ENCODE measurements at places on chromosomes 16 and 17. TPM values are rescaled to one million over a fixed set of nuclear protein-coding genes. Genes with fewer than 3 reads are reported as not detected.

Gene NUP93
- 191 TPM for total RNA-seq

DNA sequence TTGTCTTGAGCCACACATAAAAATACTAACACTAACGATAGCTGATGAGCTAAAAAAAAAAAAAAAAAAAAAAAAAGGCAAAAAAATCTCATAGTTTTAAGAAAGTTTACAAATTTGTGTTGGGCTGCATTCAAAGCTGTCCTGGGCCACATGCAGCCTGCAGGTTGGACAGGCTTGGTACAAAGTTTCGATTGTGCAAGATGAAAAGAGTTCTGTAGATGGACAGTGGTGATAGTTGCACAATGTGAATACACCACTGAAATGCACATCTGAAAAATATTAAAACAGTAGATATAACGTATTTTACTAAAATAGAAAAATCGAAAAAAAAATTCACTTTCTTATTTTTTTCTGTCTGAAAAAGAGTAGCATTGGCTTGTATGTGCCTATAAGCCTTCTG is 42.9 kb downstream of the AMFR start:
- DNase-seq, result no peak
- H3K4me3 ChIP-seq, result no peak overlapping the region
- H3K4me1 ChIP-seq, result no peaks in the 10 kb centered on the region
- H3K27ac ChIP-seq, result no peak overlapping the region

GRCh38 chr16:1788708-1789100 is 4.8 kb downstream of the IGFALS start:
- no peak overlapping the region for H3K27ac ChIP-seq
- H3K27me3 ChIP-seq, result no peaks in the 10 kb centered on the region
- H3K4me1 ChIP-seq, result peaks cover 12% of the 10 kb centered on the region
- DNase-seq, result no peak

GRCh38 chr17:354651-355556 is 2.3 kb upstream of the RPH3AL start:
- H3K4me1 ChIP-seq, result peaks cover 2% of the 10 kb centered on the region
- peaks cover 2% of the 10 kb centered on the region for H3K36me3 ChIP-seq
- H3K27me3 ChIP-seq, result no peaks in the 10 kb centered on the region
- H3K4me3 ChIP-seq, result no peak overlapping the region

DNA sequence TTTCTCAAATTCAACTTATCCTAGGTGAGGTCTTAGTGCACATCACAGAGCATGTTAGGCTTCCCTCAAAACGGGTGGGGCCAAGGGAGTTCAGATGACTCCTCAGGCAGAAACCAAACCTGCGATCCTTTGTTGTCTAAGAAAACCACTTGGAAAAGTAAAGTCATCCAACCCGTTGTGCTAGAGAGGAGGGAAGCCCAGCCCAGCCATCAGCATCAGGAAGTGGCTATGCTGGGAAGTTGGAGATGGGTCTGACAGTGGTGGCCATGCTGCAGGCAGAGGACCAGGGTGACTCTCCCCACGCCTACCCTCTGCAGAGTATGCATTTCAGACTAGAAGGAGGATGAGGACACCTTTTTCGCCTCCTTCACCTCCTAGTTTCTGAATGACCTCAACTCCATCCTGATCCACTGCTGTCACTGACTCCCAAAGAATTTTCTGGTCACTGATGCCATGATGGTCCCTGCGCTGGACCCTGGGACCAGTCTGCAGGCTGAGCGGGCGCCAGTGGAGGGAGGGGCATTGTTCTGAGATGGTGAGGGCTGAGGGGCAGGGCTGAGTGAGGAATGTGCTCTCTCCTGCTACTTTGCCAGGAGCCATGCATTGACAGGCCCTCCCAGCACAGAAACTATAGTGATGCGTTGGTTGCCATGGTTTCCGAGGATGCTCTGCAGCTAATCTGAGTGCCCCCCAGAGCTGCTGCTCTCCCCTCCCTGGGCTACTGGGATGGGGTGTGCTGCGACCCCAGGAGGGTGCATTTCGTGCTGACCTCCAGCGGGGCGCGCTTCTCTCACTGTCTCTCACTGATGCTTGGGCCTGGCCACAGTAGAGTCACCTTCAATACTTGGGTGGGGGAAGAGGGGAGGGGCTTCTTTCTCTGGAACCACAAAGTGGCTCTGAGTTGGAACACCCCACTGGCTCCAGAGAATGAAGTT is 20.4 kb downstream of the ALOX12B start:
- H3K4me3 ChIP-seq, result no peak overlapping the region
- H3K27me3 ChIP-seq, result peaks cover 31% of the 10 kb centered on the region
- DNase-seq, result no peak
- H3K4me1 ChIP-seq, result no peaks in the 10 kb centered on the region
- no peaks in the 10 kb centered on the region for H3K36me3 ChIP-seq
- no peak overlapping the region for H3K27ac ChIP-seq
